NCI-H526 treated with DMSO at 0.1 percent for 48 hours (cell line): ENCODE measurements at places on chromosomes 3 and 15.

DNA sequence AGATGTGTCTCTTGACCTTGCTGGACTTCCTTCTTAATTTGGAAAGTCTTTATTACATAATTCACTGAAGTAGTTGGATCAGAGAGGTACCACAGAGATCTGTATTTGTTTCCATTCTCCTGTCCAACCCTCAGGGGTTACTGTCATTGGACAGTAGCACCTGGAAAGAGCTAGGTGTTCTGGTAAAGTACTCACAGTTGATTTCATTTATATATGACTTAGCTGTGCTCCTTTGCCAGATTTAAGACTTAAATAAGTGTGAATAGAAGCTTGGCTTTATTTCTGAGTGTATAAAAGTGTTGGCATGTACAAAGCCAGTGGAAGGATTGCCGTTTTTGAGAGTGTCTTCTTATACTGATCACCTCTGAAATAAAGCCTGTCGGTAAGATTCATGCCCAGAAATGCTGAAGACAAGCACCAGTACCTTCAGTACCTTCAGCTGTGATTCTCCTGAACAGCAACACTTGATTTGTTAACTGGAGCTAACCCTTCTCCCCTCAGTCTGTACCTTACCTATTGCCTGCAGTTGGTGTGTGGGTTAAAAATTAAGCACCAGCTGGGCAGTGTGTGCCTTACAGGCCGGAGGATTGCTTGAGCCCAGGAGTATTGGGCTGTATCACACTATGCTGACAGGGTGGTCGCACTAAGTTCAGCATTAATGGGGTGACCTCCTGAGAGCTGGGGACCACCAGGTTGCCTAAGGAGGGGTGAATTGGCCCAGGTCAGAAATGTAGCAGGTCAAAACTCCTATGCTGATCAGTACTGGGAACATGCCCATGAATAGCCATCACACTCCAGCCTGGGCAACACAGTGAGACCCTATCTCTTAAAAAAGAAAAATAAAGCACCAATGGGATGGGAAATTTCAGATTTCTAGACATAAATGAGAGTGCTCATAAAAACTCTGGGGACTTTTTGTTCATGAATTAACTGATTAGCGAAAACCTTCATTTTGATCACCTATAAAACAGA is 197.7 kb downstream of the FNDC3B start:
- DNase-seq, result no peak

GRCh38 chr3:100993309-100993708 is at the start of gene ABI3BP:
ABI3BP (minus strand) TSS chr3:100993421; CDS start chr3:100993384, 37 bp downstream.
- no peak for DNase-seq

DNA sequence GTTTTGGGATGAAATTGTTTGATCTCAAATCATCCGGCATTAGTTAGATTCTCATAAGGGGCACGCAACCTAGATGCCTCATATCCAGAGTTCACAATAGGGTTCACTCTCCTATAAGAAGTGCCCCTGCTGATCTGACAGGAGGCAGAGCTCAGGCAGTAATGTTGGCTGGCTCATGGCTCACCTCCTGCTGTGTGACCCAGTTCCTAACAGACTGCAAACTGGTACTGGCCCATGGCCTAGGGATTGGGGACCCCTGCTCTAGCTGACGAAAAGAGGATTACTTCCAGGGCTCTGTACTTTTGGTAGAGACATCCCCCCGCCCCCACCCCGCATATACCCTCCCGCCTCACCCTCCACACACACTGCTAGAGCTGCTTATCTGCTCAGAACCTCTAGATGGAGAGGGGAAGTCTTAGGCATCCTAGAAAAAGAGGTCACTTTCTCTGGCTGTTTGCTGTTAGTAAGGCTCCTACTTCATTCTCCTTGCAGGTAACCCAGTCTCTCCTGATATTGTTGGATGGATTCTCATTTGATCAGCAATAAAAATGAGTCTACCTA is 923.1 kb downstream of the CADM2 start:
- no peak for DNase-seq

DNA sequence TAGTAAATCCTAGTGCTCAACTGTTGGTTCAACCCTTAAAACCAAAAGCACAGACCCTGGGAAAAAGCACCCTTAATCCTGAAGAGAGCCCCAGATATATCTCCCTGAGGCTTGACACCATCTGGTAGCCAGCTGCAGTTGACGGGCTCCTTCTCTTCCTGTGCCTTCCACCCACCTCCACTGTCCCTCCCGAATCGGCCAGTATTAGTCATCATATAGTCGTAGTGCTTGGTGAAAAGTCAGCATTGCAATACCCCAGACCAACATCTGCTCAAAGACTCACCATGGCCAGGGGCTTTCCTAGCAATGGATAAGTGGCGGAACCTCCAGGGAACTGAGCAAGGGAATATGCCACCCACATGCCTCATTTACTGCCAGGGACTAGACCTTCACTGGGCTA is 125.6 kb upstream of the CRBN start:
- no peak for DNase-seq

DNA sequence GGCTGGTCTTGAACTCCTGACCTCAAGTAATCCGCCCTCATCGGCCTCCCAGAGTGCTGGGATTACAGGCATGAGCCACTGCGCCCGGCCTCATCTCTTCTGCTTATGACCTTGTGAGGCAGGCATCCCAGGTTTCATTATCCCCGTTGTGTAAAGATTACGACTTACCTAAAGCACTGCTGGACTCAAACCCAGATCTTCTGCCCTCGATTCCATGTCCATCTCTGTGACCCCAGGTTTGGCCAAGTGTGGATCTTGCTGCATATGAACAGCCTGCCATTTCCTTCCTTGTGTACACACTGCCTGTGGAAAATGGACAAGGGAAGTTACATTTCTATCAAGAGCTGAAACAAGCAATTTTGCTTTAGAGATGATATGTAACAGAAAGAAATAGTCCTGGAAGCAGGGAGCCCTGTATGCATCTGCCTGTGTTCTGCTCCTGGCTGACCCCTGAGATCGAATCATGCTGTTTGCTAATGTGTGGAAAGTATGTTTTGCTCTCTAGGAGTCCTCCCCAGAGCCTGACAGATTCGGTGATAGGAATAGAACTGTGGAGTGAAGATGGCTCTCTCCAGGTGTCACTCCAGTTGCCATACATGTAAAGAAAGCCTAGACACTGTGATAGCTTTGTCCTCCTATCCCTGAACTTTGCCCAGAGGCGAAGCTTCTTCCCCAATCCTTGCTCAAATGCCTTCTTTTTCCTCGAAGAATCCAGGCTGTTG is 11.8 kb upstream of the LIPC start:
- no peak for DNase-seq

DNA sequence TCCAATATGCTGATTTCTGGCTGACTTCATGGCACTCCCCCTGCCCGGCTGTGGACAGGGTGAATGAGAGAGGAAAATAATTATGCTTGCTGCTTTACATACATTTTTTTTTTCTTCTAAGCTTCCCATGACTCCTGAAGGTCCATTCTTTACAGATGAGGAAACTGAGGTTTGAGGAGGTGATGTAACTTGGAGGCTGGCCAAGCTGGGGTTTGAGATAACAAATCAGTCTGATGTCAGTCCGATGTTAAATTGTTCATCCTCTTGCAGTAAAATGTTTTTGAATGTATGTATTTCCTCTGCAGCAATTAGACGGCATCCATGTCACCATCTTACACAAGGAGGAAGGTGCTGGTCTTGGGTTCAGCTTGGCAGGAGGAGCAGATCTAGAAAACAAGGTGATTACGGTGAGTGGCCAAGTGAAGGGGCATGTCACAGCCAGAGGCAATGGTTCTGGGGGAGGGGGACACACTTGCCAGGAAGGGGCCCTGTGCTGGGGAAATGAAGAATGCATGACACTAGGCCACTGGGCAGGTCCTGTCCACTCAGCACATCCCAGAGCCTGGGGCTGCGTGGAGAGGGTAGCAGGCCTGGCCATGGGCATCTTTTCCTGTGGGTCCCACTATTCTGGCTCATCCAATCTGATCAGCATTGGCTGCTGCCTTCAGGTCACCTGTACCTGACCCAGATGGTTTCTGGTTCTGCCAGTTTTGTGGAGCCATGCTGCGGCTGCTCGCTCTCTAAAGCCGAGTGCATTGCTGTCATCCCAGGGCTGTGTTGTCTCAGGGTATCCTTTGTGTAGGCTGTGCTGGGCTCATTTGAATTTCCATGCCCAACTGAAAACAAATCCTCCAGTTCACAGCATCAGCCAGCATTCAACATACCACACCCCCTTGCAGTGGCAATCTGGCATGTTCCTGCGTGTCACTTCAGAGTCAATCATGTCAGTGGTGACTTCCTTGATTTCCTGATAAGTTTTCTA is 20.4 kb downstream of the STARD5 start:
- peak; percentile 57 for DNase-seq

- DNase-seq, result no peak
Measured at GRCh38 chr3:17500618-17501017, 241.8 kb downstream of the TBC1D5 start.

DNA sequence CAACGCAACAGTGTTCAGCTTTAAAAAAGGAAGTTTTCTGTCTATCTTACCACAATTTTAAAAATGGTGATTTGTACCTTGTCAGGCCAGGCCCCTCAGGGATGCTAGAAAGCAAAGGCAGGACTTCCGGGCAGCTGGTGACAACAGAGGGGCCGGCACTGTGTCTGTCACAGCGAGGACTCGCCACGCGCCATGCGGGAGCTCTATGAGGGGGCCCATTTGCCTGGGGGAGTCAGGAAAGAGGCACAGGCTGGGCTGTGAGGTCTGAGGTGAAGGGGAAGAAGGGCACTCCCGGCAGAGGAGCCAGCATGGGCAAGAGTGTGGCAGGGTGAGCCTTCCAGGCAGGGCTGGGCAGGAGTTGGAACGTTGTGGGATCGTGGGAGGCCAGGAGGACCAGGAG is 7.0 kb downstream of the IQSEC1 start:
- no peak for DNase-seq

DNA sequence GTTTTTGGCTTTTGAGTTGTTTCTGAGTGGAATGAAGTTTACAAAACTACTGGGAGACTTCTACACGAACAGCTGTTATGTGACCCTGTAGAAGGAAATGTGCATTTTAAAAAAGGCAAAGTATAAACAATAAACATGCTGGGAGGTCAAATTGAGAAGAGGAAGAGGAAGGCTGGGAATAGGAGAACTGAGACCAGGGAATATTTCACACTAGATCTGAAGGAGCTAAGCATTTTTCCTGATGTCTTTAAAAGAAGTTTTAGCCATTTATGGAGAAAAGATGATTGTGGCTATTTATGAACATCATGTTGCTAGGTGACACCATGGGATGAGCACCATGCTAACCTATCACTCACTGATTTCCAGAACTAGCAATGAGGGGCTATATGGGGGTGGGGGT is 76.3 kb upstream of the FAM98B start:
- DNase-seq, result no peak

DNA sequence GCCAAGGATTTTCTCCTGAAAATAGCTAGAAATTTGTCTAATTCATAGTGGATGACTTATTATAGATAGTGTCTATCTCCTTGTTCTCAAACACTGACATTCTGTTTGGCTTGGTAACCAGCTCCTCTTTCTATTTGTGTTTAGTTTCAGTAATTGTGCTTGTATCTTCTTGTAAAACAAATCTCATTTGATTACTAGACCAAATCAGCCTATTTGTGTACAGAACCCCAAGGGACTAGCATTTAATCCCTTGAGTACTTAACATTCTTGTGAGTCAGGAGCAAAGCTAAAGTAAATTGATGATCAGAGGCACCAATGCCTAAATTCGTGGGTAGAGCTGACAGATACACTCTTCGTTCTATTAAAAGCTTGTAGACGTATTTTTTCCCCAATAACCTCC is 306.5 kb upstream of the SLITRK3 start:
- peak; percentile 8 for DNase-seq

- DNase-seq, result no peak
Measured at GRCh38 chr3:73215281-73215680, 153.8 kb downstream of the EBLN2 start.

- no peak for DNase-seq
Measured at GRCh38 chr3:174945276-174945675, 86.1 kb downstream of the NAALADL2 start.

DNA sequence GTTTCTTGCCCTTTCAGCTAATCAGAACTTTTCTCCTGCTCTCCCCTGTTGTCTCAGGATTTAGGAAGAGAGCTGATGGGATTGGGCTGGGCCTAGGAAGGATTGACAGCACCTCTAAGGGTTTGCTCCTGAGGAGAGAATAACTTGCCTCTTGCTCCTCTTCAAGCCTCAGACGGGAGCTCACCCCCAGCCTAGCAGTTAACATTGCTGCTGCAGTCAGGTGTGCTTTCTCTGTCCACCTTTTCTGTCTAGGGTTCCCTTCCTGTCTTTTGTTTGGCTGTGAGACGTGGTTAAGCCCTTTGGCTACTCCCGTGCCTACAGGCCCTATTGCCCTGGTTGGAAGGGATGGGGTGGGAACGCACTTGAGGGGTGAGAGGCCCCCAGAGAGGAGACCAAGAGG is 20.1 kb downstream of the TMEM108 start:
- no peak for DNase-seq

DNA sequence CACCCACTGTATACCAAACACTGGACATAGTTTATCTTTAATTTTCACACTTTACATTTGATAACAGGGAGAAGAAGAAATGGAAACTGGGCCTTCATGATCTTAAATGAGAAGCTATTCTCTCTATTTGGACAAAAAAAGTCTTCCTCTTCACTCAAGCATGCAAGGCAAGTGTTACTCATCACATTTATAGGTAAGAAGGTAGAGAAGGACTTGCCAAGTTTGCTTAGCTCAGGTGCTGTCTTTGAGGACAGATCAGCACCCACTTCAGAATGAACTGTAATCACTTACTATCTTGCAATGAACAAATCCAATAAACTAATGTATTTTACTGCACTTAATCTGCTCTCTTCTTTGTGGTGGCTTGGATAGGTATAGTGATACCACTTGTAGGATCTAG is 1.1 kb upstream of the MYH15 start:
- no peak for DNase-seq

GRCh38 chr15:54772663-54773062 is 424.1 kb downstream of the RSL24D1 start:
- DNase-seq, result no peak

DNA sequence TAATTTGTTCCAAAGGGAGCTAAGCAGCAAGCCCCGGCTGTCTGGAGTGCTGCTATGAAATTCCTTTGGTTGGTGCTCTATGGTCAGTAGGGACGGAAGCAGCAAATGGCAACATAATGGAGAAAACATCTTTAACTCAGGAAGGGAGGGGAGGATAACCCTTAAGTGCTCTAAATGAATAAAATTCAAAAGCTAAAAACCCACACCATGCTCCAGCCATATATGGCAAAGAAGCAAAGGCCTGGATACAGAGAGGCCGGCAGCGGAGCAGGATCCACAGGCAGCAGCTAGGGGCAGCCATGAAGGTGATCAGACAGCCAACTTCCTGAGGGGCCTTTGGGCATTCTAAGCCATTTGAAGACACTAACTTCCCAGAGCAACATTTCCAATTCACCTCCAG is 38.9 kb downstream of the IL17RD start:
- DNase-seq, result no peak

GRCh38 chr3:182979103-182979673 is 1.1 kb downstream of the DCUN1D1 start:
- DNase-seq, result peak; percentile 48
